Fibroblast of skin of left biceps (primary cell): ENCODE measurements at places on chromosomes 7 and 10.
A peak's percentile ranks its signal among the peaks of the same experiment; 100 is the strongest.

GRCh38 chr10:17229016-17229716, 1.1 kb downstream of the VIM start:
- peak; percentile 91 for DNase-seq

DNA sequence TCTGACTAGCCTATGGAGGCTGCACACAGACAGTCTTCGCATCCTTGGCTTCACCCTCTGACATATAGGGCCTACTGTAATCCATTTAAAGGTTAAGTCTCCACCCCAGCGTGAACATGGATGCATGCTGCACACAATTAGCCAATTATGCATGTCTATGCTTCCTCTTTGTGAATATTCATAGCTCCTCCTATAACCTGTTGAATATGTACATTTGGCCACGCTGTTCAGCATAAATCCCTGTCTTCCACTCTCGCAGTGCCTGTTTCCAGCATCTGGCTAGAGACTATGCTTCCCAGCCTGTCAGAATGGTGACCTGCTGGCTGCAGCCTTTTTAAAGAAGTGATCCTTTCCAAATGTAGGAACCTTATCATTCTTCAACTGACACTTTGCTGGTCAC, 106.7 kb downstream of the PRKAG2 start:
- DNase-seq, result no peak

GRCh38 chr7:16954321-16954720, 72.5 kb upstream of the AGR3 start:
- no peak for DNase-seq

DNA sequence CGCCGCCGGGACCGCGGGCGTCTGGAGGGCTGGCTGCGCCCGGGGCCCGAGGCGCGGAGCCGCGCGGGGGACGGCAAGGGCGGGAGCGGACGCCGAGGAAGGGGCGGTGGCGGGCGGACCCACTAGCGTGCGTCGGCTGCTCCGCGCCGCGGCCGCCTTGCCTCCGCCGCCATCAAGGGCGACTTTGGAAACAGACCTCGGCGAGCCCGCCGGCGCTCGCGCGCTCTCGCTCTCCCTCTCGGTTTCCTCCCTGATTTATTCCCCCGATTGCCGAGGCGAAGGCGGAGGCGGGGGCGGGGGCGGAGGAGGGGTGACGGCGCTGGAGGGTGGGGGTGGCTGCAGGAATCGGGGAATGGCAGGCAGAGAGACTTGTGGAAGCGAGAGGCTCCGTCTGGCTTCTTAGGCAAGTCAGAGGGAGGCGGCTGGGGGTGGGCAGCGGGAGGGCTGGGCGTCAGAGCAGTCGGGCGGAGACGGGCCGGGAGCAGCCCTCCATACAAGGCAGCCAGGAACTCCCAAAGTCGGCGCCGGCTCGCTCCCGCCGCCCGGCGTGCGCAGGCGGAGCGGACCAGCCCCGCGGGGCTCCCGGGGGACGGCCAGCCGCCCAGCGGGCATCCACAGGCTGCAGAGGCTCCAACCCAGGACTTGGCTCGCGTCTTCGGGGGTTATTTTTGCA, at the start of gene CACNA2D1:
Gene CACNA2D1, minus strand, starts transcription at position 231 of the 673 bp plus-strand sequence.
- DNase-seq, result peak; percentile 72

DNA sequence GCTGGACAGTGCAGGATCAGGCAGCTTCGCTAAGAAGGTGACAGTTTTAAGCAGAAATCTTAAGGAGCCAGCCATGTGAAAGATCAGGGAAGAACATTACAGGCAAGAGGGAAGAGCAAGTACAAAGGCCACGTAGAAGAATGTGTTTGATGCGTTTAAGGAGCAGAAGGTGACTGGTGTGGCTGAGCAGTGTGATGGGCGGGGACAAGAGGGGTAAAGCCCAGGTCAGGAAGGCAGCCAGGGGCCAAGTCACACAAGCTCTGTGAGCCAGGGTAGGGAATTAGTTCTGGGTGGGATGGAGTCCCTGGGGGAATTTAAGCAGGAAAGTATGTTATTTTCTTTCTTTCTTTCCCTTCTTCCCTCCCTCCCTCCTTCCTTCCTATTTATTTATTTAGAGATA, 166.9 kb downstream of the SH3PXD2A start:
- DNase-seq, result no peak

DNA sequence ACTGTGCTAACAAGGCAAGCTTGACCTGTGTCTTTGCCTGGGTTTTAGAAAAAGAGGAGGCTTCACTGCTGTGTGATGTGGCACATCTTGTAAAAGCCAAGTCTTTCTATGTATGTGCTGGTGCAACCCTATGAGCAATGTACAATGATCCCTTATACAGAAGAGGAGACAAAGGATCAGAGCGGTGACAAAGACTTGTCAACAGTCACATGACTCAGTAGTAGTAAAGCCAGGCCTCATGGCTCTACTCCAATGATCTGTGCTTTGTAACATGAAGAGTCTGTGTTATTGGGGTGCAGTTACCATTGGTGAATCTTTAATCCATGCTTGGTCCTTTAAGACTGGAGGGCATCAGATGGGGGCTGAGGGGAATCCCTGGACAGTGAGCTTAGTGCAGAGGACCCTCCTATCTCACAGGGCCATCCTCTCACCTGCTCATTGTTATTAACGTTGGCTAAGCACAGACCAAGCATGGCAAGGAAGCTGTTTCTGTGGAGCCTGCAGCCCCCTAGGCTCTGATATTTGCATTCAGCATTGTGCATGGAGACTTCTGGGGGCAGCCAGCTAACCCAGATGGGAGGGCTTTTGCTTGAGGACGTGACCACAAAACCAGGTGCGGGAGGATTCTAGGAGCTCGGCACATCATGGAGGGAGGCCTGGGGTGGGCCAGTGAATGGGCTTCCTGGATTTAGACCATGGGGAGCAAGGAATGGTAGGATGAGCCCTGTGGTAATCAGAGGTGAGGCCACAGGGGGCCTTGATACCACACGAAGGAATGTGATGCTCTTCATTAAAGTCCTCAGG, 308.8 kb upstream of the ZNF32 start:
- DNase-seq, result no peak

GRCh38 chr10:19728376-19728775, 87.9 kb upstream of the PLXDC2 start:
- DNase-seq, result no peak

DNA sequence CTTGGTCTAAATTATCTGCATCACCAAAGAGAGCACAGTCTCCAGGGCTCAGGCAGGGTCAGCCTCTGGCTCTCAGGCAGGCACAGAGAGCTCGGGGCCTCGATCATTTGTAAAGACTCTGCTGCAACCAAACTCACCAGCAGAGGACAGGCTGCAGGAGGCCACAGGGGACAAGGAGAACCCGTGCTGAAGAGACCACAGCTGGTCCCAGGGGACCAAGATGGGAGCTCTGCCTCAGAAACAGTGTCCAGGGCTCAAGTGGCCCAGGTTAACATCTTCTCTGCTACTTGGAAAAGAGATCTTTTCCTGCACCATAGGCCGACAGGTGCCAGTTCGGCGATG, 543.2 kb downstream of the PTPRN2 start:
- no peak for DNase-seq

- no peak for DNase-seq
These were observed 13.1 kb upstream of the ZCCHC24 start for GRCh38 chr10:79458483-79458882.

GRCh38 chr7:126657137-126657536, 595.6 kb downstream of the GRM8 start:
- no peak for DNase-seq

- no peak for DNase-seq
These were observed 4.3 kb downstream of the HOXA11 start for GRCh38 chr7:27180431-27181420.

DNA sequence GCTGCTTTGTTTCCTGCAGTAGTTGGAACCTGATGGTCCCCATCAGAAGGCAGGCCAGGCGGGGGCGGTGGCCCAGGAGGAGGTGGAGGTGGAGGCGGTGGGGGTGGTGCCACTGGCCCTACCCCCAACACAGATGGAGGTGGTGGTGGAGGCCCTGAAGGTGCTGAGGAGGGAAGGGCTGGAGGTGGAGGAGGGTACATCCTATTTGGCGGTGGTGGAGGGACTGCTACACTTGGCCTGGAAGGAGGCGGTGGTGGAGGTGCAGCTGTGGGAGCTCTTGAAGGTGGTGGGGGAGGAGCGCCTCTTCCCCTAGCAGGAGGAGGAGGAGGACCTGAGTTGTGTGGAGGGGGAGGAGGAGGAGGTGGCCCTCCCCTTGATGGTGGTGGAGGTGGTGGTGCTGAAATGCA, 36.8 kb downstream of the LMOD2 start:
- no peak for DNase-seq

- DNase-seq, result no peak
These were observed 44.1 kb upstream of the SLC39A12 start for GRCh38 chr10:17907641-17908040.

DNA sequence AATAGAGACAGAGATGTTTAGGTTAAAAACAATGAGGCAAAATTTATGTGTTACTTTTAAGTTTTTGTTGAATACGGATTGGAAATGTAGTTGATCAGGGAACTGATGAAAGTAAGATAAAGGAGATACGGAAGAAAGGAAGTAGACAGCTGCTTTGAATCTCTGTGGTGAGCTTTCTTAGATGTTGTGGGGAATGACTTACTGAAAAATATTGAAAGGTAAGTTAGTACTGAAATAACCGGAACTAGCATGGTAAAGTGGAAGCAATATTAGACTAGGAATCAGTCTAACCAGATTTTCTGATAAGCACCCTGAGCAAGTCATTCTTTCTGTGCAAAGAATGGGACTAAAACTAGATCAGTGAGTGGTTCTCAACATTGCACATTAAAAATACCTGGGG, 34.8 kb downstream of the LUC7L2 start:
- DNase-seq, result no peak

DNA sequence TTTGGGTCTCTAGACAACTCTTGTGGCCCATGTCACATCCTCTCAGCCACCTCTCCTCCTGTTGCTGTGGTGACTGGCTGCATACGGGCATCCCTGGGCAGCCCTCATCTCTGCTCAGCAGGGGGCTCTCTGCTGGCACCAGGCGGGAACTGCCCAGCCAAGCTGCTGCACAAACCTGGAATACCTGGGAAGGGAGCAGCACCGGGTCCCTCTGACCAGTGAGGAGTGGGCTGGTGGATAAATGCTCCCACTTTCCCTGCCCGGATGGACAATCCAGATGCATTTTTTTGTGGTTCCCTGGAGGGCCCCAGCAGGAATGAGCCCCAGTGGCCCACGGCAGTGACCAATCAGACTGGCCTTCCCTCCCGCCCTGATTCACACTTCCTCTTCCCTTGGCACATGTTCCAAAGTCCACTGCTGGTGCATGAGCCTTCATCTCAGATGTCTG, 21.9 kb downstream of the GRID1 start:
- no peak for DNase-seq

GRCh38 chr10:95253007-95253406, 37.8 kb downstream of the PDLIM1 start:
- no peak for DNase-seq

- no peak for DNase-seq
These were observed 346.2 kb upstream of the AOAH start for GRCh38 chr7:37070471-37070870.

- DNase-seq, result no peak
These were observed 37.3 kb upstream of the TMEM248 start for GRCh38 chr7:66883716-66884115.

DNA sequence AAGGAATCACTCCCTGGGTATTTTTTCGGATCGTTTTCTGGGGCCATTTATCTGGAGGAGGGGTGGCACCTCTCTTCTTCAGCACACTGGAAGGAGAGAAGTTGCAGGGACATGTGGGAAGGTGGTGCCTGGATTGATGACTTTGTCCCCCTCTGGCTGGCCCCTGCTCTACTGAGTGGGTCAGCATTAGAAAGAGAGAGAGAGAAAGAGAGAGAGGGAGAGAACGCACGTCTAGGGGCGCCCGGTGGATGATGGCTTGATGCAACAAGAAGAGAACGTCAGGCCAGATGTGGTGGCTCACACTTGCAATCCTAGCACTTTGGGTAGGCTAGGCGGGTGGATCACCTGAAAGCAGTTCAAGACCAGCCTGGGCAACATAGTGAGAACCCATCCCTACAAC, 5.5 kb upstream of the MUC12 start:
- no peak for DNase-seq

DNA sequence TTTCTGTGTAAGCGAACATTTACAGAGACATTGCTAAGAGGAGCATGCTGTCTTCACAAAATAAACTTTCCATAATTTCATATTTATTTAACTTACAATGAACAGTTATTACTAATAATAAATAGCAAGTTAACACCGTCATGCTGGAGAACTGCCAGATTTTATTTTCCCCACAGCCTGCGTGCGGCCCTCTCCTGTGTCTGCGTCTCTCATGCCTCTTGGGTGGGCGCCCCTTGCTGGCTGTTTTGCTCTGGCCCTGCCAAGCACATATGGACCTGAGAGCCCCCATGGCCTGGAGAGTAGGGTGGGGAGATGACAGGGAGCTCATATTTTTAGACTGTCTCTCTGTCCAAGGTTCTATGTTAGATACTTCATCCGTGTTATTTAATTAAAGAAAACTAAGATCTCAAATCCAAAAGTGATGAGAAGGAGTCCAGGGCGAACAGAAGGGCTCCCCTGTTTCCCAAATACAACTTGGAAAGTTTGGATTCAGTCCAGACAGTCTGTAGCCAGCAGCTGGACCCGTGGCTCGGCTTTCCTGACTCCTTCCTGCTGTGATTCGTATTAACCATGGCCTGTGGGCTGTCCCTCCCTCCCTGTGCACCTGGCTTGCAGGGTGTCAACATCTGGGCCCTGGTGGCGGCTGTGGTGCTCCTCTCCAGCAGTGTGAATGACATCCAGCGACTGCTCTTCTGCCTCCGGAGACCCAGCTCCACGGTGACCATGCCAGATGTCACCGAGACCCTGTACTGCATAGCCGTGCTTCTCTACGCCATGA, 20.5 kb downstream of the FBH1 start:
- DNase-seq, result no peak

DNA sequence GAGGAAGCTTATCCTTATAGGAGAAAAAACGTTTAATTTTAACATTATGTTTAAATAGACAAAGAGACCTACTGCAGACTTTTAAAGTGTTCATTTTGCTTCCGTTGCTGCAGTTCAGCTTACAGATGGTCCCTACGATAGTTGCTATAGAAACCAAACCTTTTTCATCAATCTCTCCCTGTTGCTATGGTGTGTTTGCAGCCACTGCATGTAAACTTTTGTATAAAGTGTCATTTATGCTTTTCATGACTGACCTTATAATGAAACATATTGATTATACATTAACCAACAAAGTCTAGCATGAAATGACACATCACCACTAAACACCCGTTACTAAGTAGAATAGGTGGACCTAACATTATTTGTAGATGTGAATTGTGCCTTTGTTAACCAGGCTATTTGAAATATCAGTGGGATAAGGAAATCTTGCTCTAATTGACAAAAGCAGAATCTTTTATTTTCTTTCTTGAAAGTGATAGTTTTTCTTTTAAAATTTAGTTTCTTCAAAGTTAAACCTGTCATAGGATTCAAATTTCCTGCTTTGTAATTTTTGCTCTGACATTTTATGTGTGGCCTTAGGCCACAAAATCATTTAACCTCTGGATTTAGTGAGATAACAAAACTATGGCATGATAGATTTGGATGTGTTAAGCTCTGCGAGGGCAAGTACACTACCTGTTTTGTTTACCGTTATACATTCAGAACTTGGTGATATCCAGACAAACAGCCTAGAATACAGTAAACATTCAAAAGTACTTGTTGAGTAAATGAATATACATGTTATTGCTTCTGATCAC, 64.0 kb downstream of the CACNB2 start:
- DNase-seq, result no peak

GRCh38 chr7:103129702-103130549, 19.0 kb downstream of the NAPEPLD start:
- DNase-seq, result no peak

- no peak for DNase-seq
These were observed 150.5 kb downstream of the CRPPA start for GRCh38 chr7:16270844-16271243.

- no peak for DNase-seq
These were observed 43.8 kb downstream of the LRRC18 start for GRCh38 chr10:48895803-48896195.
